Erythroblast (primary cell): ENCODE measurements at places on chromosomes 16 and 17.

GRCh38 chr16:20404637-20405036 lies at the start of gene PDILT:
TSS of gene PDILT (minus strand) at chr16:20404737. CDS start at chr16:20399300, 5,437 bp downstream.
- no peak for DNase-seq

- peak; percentile 89 for DNase-seq
These were observed 2.9 kb upstream of the TTYH2 start for GRCh38 chr17:74210191-74211140.

GRCh38 chr16:11985250-11985649 lies 8.7 kb downstream of the SNX29 start:
- no peak for DNase-seq

DNA sequence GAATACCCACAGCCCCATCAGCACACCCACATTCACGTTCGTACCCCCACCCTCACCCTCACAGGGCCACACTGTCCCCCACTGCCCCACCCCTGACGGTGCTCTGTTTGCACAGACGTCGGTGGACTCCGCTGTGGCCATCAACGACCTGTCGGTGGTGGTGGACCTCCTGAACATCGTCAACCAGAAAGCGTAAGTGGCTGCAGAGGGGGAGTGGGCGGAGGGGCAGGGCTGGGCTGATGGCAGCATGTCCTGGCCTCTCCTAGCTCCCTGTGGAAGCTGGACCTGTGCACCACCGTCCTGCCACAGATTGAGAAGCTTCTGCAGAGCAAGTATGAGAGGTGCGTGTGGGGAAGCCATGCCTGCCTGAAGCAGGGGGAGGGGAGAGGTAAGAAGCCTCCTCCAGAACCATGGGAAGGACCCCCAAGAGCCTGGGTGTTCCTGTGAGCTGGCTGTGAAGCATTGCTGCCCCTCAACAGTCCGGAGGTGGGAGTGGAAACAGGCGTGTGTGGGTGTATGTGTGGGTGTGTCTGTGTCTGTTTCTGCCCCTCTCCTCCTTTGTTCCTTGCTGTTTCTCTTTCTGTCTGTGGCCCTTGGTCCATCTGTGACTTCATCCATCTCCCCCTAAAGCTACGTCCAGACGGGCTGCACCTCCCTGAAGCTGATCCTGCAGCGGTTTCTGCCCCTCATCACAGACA lies 20.3 kb downstream of the KATNB1 start:
- no peak for DNase-seq

DNA sequence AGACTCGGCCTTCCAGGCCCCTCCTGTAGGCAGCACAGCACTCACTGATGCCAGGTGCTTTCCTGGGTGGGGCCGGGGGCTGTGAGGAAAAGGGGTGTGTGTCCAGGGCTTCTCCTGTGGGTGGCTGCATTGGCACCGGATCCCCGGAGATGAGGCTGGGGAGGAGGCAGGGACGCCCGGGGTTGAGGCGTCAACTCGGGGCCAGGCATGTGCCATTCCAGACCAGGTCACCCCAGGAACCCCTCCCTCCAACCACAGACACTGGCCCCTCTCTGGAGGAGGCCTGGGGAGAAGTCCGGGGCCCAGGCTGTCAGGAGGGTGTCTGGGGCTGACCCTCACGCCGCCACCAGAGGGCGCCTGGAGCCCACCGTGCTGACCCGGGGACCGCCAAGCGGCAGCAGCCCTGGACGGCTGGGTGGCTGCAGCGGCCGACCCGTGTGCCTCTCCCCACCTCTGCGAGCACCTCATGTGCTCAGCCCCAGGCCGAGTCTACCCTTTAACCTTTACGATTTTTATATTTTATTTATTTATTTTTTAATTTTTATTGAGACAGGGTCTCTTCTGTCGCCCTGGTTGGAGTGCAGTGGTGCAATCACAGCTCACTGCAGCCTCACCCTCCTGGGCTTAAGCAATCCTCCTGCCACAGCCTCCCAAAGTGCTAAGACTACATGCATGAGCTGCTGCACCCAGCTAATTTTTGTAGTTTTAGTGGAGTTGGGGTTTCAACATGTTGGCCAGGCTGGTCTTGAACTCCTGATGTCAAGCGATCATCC lies 3.2 kb upstream of the METRN start:
- peak; percentile 77 for DNase-seq

- DNase-seq: no peak
These were observed 127.5 kb downstream of the HS3ST3A1 start for GRCh38 chr17:13474073-13474800.

- DNase-seq: peak; percentile 48
These were observed 21.4 kb upstream of the NPTX1 start for GRCh38 chr17:80497726-80498241.

- DNase-seq: no peak
These were observed 27.0 kb downstream of the MYO1D start for GRCh38 chr17:32849879-32850278.

- DNase-seq: no peak
These were observed 16.7 kb upstream of the RASD1 start for GRCh38 chr17:17512866-17513265.

- peak; percentile 45 for DNase-seq
These were observed 6.2 kb downstream of the PSMD12 start for GRCh38 chr17:67359960-67360791.

DNA sequence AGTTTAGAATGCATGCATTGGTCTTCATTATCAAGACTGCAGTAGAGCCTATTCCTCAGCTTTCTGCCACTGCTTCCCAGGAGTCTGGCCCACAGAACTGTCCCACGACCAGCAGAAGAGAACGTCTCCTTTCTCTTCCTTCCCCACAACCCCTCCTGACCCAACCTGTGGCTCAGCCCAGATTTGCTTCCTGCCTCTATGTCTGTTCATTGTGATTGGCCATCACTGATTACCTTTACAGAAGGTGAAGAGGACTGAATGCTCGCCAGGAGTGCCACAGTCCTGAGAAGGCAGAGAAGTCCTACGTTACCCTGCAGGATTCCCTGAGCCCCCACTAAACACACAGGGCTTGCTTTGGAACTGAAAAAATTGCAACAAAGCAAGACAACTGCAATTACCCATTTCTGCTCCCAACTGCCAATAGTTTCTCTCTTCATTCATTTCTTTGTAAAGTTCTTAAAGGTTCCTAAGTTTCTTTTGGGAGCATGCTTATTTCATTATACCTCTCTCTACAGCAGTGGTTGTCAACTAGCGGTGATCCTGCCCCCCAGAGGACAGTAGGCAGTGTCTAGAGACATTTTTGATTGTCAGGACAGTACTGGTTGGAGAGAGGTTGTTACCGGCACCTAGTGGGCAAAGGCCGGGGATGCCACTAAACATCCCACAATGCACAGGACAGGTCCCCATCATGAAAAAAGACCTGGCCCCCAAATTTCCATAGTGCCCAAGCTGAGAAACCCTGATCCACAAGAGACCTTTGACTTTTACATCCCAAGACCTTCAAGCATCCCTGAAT lies 4.5 kb upstream of the NAT9 start:
- peak; percentile 57 for DNase-seq

DNA sequence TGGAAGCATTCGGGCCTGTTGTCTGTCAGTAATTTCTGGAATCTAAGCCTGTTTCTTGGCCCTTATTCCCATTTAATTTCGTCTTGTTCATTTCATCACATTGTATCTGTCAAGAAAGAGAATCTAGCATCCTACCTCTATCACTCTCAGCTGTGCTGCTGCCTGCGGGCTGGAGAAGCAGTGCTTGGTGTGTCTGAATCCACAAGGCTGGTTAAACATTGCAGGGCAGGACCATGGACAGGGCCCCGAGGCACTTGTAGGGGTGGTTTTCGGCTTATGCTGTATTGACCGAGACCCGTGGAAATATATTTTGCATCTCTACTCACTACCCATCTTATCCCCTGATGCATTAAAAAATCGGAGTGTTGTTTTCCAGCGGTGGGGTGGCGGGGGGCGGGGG lies 3.1 kb downstream of the RAB11FIP4 start:
- peak; percentile 45 for DNase-seq

DNA sequence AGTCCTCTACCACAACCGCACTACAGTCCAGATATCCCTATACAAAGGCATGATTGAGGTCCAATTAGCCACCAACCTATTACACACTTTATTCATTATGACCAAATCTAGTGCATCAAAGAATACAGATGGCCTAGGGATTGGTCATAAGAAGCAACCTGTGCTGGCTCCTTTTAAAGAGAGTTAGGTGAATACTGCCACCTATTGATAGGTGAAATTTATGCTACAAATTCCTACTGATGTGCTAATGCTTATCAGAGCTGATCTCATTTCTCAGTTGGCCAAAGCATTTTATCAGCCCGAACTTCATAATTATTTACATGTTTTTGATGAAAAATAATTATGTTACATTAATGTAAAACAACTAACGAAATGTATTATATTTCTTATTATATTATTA lies 166.3 kb downstream of the ANKFN1 start:
- peak; percentile 17 for DNase-seq

GRCh38 chr17:80032614-80033171 lies 3.0 kb downstream of the TBC1D16 start:
- no peak for DNase-seq

GRCh38 chr16:15616475-15617165 lies 26.3 kb downstream of the MARF1 start:
- no peak for DNase-seq

DNA sequence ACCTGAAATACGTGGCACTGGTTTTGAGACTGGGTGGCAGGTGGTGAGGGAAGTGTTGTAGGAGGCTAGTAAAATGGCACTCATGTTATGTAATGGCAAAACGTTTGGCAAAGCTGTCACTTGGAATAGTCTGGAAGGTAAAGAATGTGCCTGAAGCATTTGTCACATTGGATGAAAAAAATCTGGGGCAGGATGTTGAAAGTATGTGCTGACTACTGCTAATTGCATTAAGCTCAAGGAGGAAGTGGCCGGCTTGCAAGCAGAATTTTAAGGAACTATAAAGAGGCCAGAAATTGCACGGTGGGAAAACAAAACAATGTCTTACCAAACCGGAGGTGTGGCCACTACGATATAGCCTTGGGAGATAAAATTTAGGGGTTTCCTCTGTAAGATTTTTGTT lies 26.6 kb upstream of the NLRP1 start:
- no peak for DNase-seq

GRCh38 chr16:77816293-77816692 lies 27.9 kb downstream of the VAT1L start:
- DNase-seq: no peak

- no peak for DNase-seq
These were observed 12.3 kb downstream of the SMIM5 start for GRCh38 chr17:75645501-75645888.

DNA sequence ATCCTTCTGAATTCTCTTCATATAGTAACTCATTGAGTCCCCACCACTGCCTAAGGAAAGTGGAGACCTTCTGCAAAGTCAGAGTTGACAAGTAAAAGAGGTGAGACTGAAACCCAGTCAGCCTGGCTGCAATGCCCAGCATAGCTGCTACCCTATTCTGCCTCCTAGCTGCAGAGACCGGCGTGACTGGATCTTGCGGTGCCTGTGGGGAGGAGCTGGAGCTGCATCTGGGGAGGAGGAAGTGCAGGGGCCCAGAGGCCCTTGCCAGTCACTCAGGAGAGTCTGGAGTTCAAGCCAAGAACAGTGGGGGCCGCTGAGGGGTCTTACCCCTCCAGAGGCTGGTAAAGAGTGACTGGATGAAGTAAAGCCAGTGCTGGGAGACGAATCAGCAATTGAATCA lies 35.0 kb upstream of the ZNF423 start:
- DNase-seq: peak; percentile 7

GRCh38 chr16:67193536-67193935 lies 1.6 kb downstream of the E2F4 start:
- peak; percentile 44 for DNase-seq

DNA sequence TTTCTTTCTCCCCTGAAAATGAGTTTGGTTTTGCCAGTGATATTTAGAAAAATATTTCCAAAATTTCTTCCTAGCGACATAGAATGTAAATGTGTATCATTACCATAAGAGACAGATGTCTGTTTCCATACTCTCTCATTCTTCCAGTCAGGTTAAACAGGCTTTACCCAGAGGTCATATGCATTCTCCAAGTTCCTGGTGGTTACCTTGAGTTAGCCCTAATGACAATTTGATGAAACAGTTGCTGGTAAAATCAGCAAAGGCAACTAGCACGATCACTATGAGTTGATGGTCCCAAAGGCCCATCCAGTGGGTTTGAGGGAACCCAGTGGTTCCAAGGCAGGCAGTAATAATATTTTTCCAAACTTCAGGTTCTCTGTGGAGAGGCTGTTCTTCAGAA lies 103.6 kb upstream of the TBX2 start:
- DNase-seq: no peak

- no peak for DNase-seq
These were observed 4.1 kb upstream of the KDM8 start for GRCh38 chr16:27199235-27199586.

GRCh38 chr17:77546772-77547241 lies 406.0 kb downstream of the SEC14L1 start:
- no peak for DNase-seq
